GM12891 (cell line): ENCODE measurements at places on chromosomes 6 and 20.

DNA sequence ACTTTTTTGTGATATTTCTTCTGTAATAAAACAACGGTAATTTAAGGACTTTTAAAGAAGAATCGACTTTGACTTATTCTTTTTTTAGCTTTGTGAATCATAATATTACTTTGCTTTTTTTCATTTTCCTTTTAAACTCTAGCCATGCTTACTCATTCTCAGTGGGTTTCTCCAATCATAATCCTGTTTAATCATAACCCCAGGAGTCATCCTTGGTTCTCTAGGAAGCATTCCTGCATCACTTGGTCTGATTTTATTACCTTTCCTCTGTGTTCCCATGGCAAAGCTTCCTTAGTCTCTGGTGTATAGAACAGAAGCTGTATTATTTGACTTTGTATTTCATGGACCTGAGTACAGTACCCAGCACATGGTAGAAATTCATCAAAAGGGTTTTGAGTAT lies 223.5 kb downstream of the CDKAL1 start:
- no peak for DNase-seq

DNA sequence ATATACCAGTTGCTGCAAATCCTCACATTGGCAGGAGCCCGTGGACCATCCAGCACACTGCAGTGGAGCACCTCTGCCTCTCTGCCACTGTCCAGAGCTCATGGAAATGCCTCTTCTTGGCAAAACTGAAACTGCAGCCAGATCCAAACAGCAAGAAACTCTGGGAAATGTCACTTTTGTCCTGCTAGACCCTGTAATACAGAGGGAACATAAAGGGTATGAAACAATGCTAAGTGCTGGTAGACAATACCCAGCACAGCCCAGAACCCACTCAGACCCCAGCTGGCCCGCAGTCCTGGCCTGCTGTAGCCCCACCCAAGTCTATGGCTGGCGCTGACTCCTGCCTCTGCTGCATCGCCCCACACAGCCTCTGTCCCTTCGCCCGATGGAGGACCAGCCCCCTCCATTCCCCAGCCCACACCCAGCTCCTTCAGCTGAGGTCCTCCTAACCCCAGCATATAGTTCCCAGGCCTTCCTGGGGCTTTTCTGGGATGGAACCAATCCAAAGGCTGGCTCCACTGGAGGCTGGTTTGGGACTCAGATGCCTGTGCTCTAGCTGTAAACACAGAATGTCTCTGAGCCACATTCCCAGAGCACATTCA lies 242.5 kb downstream of the LRFN2 start:
- no peak for DNase-seq

DNA sequence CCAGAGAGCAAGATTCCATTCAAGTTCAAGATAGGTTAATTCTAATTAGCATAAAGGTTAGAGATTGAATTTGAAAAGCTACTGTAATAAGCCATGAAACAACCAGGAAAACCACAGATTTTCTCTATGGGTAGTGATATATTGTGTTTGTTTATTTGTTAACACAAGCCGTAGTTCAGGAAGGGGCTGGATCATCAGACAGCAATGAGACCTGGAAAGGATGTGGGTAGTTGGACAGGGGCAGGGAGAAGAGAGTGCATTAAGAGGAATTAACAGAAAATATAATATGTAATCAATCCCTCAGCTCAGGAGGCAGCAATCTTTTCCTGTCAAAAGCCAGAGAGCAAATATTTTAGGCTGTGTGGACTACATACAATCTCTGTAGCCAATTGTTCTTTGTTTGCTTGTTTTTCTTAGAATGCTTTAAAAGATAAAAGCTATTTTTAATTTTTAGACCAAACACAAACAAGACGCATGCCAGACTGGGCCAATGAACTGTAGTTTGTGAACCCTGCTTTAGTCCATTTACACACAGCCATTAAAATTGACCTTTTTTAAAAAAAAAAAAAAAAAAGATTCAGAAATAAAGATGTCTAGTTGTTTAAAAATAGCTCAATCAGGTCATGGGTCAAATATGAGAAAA lies 398.7 kb upstream of the MARCKS start:
- DNase-seq = no peak

GRCh38 chr6:106630366-106630765 lies 988 bp downstream of the QRSL1 start:
- no peak for DNase-seq

DNA sequence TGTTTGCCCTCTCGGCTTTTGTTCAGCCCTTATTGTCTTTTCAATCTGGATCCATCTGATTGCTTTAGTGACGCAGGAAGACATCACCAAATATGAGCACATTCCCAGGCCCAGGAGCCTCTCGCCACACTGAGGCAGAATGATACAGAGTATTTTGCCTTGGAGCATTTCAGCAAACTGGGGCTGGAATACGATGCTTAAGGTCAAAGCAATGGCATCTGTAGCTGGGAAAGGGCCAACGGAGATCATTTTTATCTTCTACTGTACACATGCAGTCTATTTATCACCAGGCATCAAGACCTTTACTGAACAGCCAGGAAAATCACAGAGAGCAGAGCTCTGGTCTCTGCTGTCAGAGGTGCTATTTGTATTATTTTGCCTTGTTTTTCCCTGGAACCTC lies 655.3 kb downstream of the RNF144B start:
- no peak for DNase-seq

GRCh38 chr20:52945862-52946522 lies 26.2 kb upstream of the TSHZ2 start:
- no peak for DNase-seq

DNA sequence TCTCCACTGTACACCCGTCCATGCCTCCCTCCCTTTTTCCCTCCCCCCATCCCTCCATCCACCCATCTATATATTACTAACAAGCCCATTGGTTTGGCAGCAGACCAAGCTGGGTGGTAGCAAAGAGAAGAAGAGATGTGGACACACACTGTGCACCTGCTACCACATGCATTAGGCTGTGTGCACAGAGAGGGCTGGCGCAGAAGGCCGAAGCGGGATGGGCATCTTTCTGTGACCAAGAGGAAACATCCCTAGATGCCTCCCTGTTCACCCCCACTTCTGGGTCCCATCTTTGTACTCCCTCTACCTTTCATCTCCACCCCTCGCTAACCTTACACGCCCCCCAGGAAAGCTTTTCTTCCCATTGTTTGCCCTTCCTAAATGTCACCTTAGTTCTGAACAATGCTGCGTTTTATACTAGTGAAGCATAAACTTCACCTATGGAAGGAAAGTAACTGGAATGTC lies 64.9 kb upstream of the AFDN start:
- no peak for DNase-seq

- DNase-seq = no peak
Measured at GRCh38 chr6:90080876-90081481, 186.7 kb downstream of the GJA10 start.

- no peak for DNase-seq
Measured at GRCh38 chr6:125584468-125584939, 164.9 kb upstream of the HEY2 start.
